Activated CD4-positive, alpha-beta memory T cell treated with anti-CD3 and anti-CD28 coated beads, Interleukin-2, amount 10 ng/mL, durations not matched to agents 7 days and 5 days (primary cell): ENCODE measurements at places on chromosomes 7 and 10. TPM values are rescaled to one million over a fixed set of nuclear protein-coding genes. Genes with fewer than 3 reads are reported as not detected.

PNLIPRP3 gene
- total RNA-seq, result not detected

GRCh38 chr7:128168667-128169210 is 72.3 kb upstream of the LEP start:
- no peak overlapping the region for H3K27ac ChIP-seq
- peaks cover 67% of the 10 kb centered on the region for H3K27me3 ChIP-seq
- H3K4me3 ChIP-seq, result no peak overlapping the region
- no peaks in the 10 kb centered on the region for H3K36me3 ChIP-seq
- peaks cover 19% of the 10 kb centered on the region for H3K4me1 ChIP-seq
- no peak for DNase-seq

PVRIG gene
- 71.8 TPM for total RNA-seq

WNT16 gene
- total RNA-seq, result not detected

DNA sequence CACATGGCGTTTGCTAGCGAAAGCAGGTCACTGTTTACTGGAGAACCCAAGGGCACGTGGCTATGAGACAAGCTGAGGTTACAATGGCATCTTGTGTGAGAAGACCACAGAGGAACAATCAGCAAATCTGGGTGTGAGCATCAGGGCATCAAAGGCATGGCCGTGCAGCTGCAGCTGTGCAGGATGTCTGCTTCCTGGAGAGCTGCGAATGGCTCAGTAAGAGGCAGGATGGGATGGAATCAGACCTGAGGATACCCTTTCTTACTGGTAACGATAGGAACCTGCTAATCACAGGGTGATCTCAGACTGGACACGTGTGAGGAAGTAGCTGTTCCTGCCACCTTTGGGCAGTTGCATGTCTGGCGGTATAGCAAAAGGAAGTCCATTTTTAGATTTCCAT is 119.5 kb downstream of the RNF216 start:
- no peak overlapping the region for H3K4me3 ChIP-seq
- H3K4me1 ChIP-seq, result peaks cover 14% of the 10 kb centered on the region
- H3K27me3 ChIP-seq, result no peaks in the 10 kb centered on the region
- H3K27ac ChIP-seq, result no peak overlapping the region
- DNase-seq, result peak; percentile 33

- H3K27me3 ChIP-seq, result peaks cover 2% of the 10 kb centered on the region
- H3K4me3 ChIP-seq, result no peak overlapping the region
- H3K4me1 ChIP-seq, result no peaks in the 10 kb centered on the region
- H3K27ac ChIP-seq, result no peak overlapping the region
These were observed 62.7 kb downstream of the C10orf120 start for GRCh38 chr10:122636953-122637352.

TRPV6 gene
- not detected for total RNA-seq

GRCh38 chr10:24208661-24209431 is at the start of gene KIAA1217:
TSS of gene KIAA1217 (plus strand) at chr10:24209138. CDS start at chr10:24209194, 56 bp downstream.
- H3K4me1 ChIP-seq, result peaks cover 14% of the 10 kb centered on the region
- peaks cover 34% of the 10 kb centered on the region for H3K27me3 ChIP-seq
- no peaks in the 10 kb centered on the region for H3K36me3 ChIP-seq
- peak within 1 kb of the TSS; percentile 45 for H3K4me3 ChIP-seq

- H3K4me3 ChIP-seq, result no peak overlapping the region
- DNase-seq, result no peak
- peaks cover 4% of the 10 kb centered on the region for H3K4me1 ChIP-seq
- H3K36me3 ChIP-seq, result no peaks in the 10 kb centered on the region
- no peak overlapping the region for H3K27ac ChIP-seq
These were observed 537.4 kb downstream of the CNTNAP2 start for GRCh38 chr7:146654048-146654447.

ARMH3 gene
- total RNA-seq, result 22.8 TPM

DNA sequence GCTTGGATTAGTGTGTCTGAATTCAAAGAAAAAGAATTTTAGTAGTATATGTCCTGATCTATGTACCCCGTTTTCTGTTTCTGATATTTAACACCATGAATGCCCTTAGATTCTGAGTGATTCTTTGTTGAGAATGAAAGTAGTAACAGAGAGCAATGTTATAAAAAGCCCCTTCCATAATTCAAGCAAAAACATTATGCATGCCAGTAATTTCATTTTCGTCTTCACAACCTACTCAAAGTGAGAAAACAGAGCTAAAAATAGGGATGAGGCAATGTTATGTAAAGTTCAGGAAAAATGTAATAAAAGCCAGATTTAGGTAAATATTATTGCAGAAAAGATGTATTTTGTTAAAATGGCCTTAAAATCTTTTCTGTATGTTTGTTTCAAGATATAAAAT is 28.1 kb downstream of the PTPRZ1 start:
- H3K4me1 ChIP-seq, result no peaks in the 10 kb centered on the region
- no peak for DNase-seq
- no peaks in the 10 kb centered on the region for H3K27me3 ChIP-seq
- H3K36me3 ChIP-seq, result no peaks in the 10 kb centered on the region

DNA sequence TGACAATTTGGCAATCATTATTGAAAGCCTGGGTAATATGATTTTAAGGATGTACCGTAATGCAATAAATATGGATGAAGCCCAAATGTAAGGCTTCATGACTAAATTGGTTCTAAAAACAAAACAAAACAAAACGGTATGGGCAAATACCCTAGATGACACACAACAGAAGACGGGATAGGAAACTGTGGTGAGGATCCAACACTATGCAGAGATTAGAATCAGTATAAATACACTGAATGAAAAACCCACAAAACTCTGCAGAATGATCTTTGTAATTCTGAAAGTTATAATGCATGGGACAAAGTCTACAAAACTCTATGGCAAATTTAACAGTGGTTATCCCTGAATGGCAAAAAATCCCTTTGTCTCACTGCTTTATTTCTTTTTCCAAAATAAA is 57.6 kb downstream of the MALSU1 start:
- H3K27ac ChIP-seq, result peak overlapping the region; percentile 24
- peaks cover 26% of the 10 kb centered on the region for H3K27me3 ChIP-seq
- H3K36me3 ChIP-seq, result no peaks in the 10 kb centered on the region
- no peak for DNase-seq
- H3K4me3 ChIP-seq, result peak overlapping the region; percentile 25

DNA sequence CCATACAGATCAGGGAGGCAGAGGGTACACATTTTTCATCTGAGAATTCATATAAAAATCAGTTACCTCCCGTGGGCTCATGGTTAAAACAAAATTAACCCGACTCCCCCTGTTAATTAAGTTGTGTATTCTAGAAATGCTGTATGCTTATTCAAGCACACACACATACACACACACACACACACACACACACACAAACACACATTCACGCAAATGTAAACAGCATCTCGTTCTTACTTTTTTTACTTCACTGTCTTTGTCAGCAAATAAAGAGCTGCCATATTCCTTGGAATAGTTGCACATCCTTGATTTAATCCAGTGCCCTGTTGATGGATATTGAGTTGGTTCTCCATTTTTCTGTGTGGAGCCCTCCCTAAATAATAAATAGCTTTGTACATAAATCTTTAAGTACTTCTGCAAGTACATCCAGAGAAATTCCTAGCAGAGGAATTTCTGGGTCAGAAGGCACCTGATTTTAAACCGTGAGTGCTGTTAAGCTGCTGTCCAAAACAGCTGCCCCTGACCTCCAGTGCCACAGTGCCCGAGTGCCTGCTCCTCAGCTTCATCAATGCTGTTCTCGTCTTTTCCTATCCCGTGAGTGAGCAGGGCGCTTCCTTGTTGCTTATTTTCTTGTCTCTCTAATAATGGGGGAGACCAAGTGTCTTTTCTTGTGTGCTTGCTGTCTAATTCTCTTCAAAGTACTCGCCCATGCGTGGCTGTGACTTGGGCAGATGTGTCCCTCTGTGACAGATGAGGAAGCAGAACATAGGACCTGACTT is 117.2 kb downstream of the RGS10 start:
- H3K27me3 ChIP-seq, result no peaks in the 10 kb centered on the region
- no peak for DNase-seq
- no peak overlapping the region for H3K4me3 ChIP-seq
- H3K27ac ChIP-seq, result no peak overlapping the region
- H3K36me3 ChIP-seq, result peaks cover 8% of the 10 kb centered on the region

- no peaks in the 10 kb centered on the region for H3K36me3 ChIP-seq
- no peak for DNase-seq
- H3K4me3 ChIP-seq, result no peak overlapping the region
These were observed 6.3 kb upstream of the WNT16 start for GRCh38 chr7:121322460-121322859.

DNA sequence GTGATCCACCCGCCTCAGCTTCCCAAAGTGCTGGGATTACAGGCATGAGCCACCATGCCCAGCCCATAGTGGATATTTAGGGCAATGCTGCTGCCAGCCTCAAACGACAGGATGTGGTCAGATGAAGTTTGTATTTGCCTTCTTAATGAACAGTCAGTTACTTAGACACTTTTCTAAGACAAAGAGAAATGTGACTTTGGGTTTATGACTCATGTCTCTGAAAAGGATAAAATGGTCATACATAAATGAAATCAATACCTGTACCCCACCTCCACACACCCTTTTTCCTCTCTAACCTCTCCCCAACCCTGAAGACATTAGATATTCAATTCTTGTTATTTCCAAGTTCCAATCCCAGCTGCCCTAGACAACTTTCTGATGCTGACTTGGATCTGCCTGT is 109.3 kb upstream of the INSIG1 start:
- peaks cover 1% of the 10 kb centered on the region for H3K27me3 ChIP-seq
- DNase-seq, result no peak
- H3K4me1 ChIP-seq, result peaks cover 32% of the 10 kb centered on the region
- no peak overlapping the region for H3K4me3 ChIP-seq
- H3K27ac ChIP-seq, result no peak overlapping the region
- H3K36me3 ChIP-seq, result peaks cover 15% of the 10 kb centered on the region

DNA sequence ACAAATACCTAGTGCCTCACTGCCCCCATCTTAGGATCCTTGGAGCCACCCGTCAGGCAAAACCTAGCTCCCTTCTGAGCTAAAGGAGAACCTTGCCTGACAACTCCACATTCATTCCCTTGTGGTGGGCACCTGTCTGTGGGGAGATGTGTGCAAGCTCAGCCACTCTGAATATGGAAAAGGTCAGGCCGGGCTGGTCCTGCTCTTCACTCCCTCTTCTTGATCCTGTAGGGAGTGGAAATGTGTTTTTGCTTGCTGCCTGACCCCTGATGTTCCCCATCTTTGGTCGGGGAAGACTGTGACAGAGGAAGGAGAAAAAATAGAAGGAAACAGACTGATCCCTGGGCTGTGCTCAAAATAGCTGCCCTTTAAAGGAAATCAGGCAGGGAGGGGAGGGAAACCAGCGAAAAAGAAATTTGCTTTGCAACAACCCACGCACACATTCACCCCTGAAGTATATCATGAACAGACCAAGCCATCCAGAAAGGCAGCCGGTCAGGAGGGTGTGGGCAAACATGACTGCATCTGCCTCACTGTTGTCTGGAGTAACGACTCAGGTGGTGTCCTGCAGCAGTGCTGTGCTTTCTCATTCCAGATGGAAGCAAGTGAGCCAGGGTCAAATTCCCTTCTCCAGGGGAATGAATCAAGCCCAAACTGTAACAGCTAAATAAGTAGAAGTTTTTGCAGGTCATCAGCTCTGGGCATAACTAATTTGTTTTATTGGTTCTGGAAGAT is 74.0 kb downstream of the SCRN1 start:
- no peaks in the 10 kb centered on the region for H3K4me1 ChIP-seq
- H3K27ac ChIP-seq, result no peak overlapping the region
- H3K27me3 ChIP-seq, result peaks cover 12% of the 10 kb centered on the region
- no peak for DNase-seq

GRCh38 chr10:26225322-26225721 is 8.7 kb downstream of the GAD2 start:
- no peak for DNase-seq
- H3K27ac ChIP-seq, result no peak overlapping the region
- no peak overlapping the region for H3K4me3 ChIP-seq
- peaks cover 39% of the 10 kb centered on the region for H3K27me3 ChIP-seq

DNA sequence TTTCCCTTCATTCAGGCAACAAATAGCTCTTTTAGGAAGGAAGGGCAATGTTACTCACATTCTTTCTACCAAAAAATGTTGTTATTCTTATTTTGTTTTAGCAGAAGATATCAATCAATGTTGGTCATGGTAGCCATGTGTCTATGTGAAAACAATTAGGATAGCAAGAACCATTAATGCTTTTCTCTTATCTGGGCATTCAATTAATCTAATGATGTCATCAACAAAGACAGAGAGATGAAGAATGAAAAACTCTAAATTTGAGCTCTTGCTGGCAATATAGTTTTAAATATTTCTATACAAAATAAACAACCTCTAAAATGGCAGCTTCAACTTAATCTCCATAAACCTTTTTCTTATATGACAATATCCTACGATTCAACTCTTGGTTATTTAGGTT is 353.7 kb upstream of the ANKRD30A start:
- H3K36me3 ChIP-seq, result no peaks in the 10 kb centered on the region
- no peak overlapping the region for H3K4me3 ChIP-seq
- DNase-seq, result no peak
- no peaks in the 10 kb centered on the region for H3K4me1 ChIP-seq

FAS gene
- 91.1 TPM for total RNA-seq

GRCh38 chr10:6347391-6347951 is 144.7 kb downstream of the PFKFB3 start:
- DNase-seq, result peak; percentile 52
- peak overlapping the region; percentile 92 for H3K27ac ChIP-seq
- peak overlapping the region; percentile 64 for H3K4me3 ChIP-seq
- H3K36me3 ChIP-seq, result peaks cover 19% of the 10 kb centered on the region
- H3K4me1 ChIP-seq, result peaks cover 47% of the 10 kb centered on the region
- H3K27me3 ChIP-seq, result peaks cover 3% of the 10 kb centered on the region

DGKI gene
- 0.53 TPM for total RNA-seq

DNA sequence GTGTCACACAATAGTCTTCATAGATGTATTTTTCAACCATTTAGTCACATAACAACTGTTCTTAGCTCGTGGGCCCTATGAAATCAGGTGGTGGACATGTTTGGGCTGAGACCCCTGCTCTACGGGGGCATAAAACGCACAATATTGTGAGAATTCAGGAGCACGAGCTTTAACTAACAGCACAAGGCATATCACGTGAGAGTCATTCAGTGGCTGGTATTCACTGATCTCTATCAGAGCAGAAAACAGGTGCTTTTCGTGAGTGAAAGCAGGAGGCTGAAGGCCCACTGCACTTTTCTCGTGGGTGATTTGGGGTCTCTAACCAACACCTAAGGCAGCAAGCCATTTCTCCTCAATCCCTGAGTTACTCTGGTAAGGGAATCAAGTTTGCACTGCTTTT is 42.8 kb upstream of the GRB10 start:
- H3K27ac ChIP-seq, result no peak overlapping the region
- H3K36me3 ChIP-seq, result peaks cover 2% of the 10 kb centered on the region
- DNase-seq, result no peak
- H3K4me3 ChIP-seq, result no peak overlapping the region
- peaks cover 20% of the 10 kb centered on the region for H3K27me3 ChIP-seq

ZNF117 gene
- 4.6 TPM for total RNA-seq

KIAA1217 gene
- total RNA-seq, result 2.0 TPM

- no peaks in the 10 kb centered on the region for H3K36me3 ChIP-seq
- H3K27me3 ChIP-seq, result no peaks in the 10 kb centered on the region
- peaks cover 2% of the 10 kb centered on the region for H3K4me1 ChIP-seq
- no peak overlapping the region for H3K4me3 ChIP-seq
These were observed 18.7 kb downstream of the ASB13 start for GRCh38 chr10:5647507-5648240.
